Ascending aorta (tissue), 2 donors: ENCODE measurements at places on chromosomes 16 and 17. TPM values are rescaled to one million over a fixed set of nuclear protein-coding genes. Genes with fewer than 3 reads are reported as not detected.

GNG13 gene
- total RNA-seq: not detected

STUB1 gene
- total RNA-seq: 258 TPM

SLC5A11 gene
- total RNA-seq: not detected

DNA sequence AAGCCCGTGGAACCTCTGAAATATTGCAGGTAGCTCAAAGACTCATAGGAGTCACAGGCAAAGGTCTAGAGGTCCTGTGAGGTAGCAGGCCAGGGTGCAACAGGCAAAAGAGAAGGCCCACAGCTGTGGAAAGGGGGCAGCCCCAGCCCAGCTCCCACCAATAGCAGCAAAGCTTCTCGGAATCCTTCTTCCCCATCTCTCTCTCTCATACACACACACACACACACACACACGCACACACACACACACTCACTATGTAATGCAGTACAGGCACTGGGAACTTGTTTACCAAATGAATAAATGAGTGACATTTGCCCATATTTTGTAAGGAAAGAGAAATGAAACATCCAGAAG, 16.8 kb upstream of the SUPT4H1 start:
- no peak for DNase-seq

DNA sequence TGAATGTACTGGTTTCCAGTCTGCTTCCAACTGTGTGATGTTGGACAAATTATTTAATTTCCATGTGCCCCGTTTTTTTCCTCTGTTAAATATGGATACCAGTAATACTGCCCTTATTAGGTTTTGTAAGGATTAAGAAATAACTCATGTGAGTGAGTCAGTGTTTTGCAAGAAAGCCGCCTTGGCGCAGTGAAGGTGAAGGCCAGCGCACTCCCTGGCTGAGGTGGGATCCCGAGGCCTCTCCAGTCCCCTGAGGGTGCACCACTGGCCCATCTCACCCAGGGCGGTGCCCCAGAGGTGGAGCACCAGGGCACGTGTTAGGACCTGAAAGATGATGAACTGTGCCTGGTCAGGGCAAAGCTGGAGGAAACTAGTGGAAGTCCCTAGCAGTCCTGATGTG, 43.5 kb downstream of the PHKB start:
- no peak for DNase-seq

DNA sequence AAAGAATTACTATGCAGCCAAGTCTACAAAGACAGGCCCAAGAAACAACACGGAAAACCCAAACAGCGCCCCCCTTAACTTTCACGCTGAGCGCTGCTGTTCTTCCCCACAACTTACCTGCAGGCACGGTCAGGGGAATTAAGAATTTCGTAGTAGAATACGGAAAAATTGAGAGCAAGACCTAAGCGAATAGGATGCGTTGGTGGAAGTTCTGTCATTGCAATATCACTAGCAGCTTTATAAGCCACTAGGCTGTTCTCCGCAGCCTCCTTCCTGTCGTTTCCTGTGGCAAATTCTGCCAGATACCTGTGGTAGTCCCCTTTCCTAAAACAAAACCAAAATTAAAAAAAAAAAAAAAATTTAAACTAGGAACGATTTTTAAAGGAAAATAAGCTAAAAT, 39.0 kb downstream of the YWHAE start:
- DNase-seq: no peak
